ENCODE measurements at places on chromosomes 7 and 10.
A peak's percentile ranks its signal among the peaks of the same experiment; 100 is the strongest.

DNA sequence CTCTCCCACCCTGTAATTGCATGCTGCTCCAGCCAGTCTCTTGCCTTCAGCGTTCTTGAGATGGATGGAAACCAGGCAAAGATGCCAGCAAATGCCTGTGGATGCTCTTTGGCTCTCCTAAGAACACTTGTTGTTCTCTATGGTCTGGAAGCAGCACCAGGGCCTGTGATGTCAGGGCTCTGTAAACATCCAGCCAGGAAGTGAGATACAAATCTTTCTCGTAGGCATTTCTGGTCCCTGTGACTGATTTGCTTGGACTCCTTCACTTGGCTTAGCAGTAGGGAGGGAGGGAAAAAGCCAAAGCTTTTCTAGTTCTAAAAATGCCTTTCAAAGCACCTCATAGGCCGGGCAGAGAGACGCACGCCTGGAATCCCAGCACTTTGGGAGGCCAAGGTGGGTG, 201.3 kb downstream of the REEP3 start:
- DNase-seq, result no peak

- DNase-seq, result no peak
Observed at GRCh38 chr7:7257899-7258692, 75.8 kb downstream of the C1GALT1 start.

- DNase-seq, result peak; percentile 51
Observed at GRCh38 chr7:5424749-5425506, 1.3 kb upstream of the TNRC18 start.

GRCh38 chr7:150379441-150380379, 580 bp downstream of the ZNF775 start:
- no peak for DNase-seq

DNA sequence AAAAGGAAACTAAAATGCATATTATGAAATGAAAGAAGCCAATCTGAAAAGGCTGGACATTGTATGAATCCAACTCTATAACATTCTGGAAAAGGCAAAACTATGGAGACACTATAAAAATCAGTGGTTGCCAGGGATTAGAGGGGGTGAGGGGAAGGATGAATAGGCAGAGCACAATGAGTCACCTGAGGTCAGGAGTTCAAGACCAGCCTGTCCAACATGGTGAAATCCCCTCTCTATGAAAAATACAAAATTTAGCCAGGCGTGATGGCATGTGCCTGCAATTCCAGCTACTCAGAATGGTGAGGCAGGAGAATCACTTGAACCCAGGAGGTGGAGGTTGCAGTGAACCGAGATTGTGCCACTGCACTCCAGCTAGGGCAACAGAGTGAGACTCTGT, 324.8 kb upstream of the PHYHIPL start:
- DNase-seq, result no peak

DNA sequence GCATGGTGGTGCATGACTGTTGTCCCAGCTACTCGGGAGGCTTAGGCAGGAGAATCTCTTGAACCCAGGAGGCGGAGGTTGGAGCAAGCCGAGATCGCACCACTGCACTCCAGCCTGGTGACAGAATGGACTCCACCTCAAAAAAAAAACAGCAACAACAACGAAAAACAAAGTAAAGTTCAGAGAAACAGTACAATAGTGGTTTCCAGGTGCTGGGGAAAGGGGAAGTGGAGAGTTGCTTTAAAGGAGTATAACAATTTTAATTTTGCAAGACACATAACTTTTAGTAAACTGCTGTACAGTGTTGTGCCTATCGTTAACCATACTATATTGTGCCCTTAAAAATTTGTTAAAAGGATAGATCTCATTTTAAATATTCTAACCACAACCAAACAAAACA, 662.7 kb upstream of the POT1 start:
- no peak for DNase-seq

Measured in body of pancreas (tissue), 4 donors.